Smooth muscle cell of trachea (primary cell): ENCODE measurements at places on chromosomes 3 and 15. TPM values are rescaled to one million over a fixed set of nuclear protein-coding genes. Genes with fewer than 3 reads are reported as not detected.

ALDH1A3 gene
- 53.5 and 71.5 TPM in 2 replicates for total RNA-seq

TIMP4 gene
- 15.6 and 23.3 TPM in 2 replicates for total RNA-seq

UTS2B gene
- 0.29 and 2.5 TPM in 2 replicates for total RNA-seq

GOLGA6L4 gene
- 1.2 and 3.6 TPM in 2 replicates for total RNA-seq

C2CD4B gene
- 0.15 TPM in 1 of 2 replicates, not detected in the other for total RNA-seq

CFAP92 gene
- 0.17 TPM in 1 of 2 replicates, not detected in the other for total RNA-seq

ZBTB47 gene
- total RNA-seq: 24.1 and 59.7 TPM in 2 replicates

TGM4 gene
- total RNA-seq: not detected in 2 replicates

LYZL4 gene
- not detected in 2 replicates for total RNA-seq

PLA2G4D gene
- not detected in 2 replicates for total RNA-seq

PLSCR5 gene
- total RNA-seq: not detected in 2 replicates

SLC38A3 gene
- total RNA-seq: not detected in 2 replicates

PLSCR2 gene
- total RNA-seq: not detected in 2 replicates

JAGN1 gene
- total RNA-seq: 32.4 and 35.1 TPM in 2 replicates

CYP1A2 gene
- total RNA-seq: not detected in 2 replicates

FBXL22 gene
- 0.15 and 0.17 TPM in 2 replicates for total RNA-seq

MST1R gene
- total RNA-seq: 1.7 and 1.9 TPM in 2 replicates

PLA2G4E gene
- under 0.01 TPM in 1 of 2 replicates, not detected in the other for total RNA-seq

GADL1 gene
- total RNA-seq: 0.33 and 1.3 TPM in 2 replicates

ALS2CL gene
- 0.87 and 2.5 TPM in 2 replicates for total RNA-seq

FBLN2 gene
- total RNA-seq: 195 and 656 TPM in 2 replicates

CLCN2 gene
- 4.1 and 6.9 TPM in 2 replicates for total RNA-seq

SERPINI1 gene
- total RNA-seq: 4.5 TPM in 2 replicates

P2RY13 gene
- total RNA-seq: not detected in 2 replicates

SCAANT1 gene
- not detected in 2 replicates for total RNA-seq

RBPMS2 gene
- total RNA-seq: not detected in 2 replicates

RASGRF1 gene
- total RNA-seq: under 0.01 TPM in 1 of 2 replicates, not detected in the other

GALNT15 gene
- 17.9 and 93.0 TPM in 2 replicates for total RNA-seq

XIRP1 gene
- under 0.01 TPM in 1 of 2 replicates, not detected in the other for total RNA-seq

SPATA12 gene
- under 0.01 and 0.15 TPM in 2 replicates for total RNA-seq

ECE2 gene
- under 0.01 TPM in 1 of 2 replicates, not detected in the other for total RNA-seq

PIERCE2 gene
- total RNA-seq: 1.2 TPM in 2 replicates

TLNRD1 gene
- 8.4 and 10.8 TPM in 2 replicates for total RNA-seq

SLC35A5 gene
- total RNA-seq: 27.3 and 33.7 TPM in 2 replicates

AGTR1 gene
- total RNA-seq: 2.3 and 3.3 TPM in 2 replicates

NEK10 gene
- total RNA-seq: 38.5 and 54.3 TPM in 2 replicates

TLR9 gene
- total RNA-seq: under 0.01 and 0.17 TPM in 2 replicates

NR1I2 gene
- not detected in 2 replicates for total RNA-seq

COL7A1 gene
- total RNA-seq: 22.5 and 52.6 TPM in 2 replicates

BMF gene
- 4.8 and 6.4 TPM in 2 replicates for total RNA-seq

CCR3 gene
- total RNA-seq: 0.33 TPM in 1 of 2 replicates, not detected in the other

PAQR9 gene
- total RNA-seq: 0.15 and 0.17 TPM in 2 replicates

GOLGA6B gene
- not detected in 2 replicates for total RNA-seq

APOD gene
- 1.6 and 2.8 TPM in 2 replicates for total RNA-seq

LCMT2 gene
- total RNA-seq: 7.4 and 8.7 TPM in 2 replicates

ADPGK gene
- total RNA-seq: 61.2 and 74.8 TPM in 2 replicates

IL17RB gene
- total RNA-seq: under 0.01 and 0.17 TPM in 2 replicates

B3GALNT1 gene
- 15.9 and 16.9 TPM in 2 replicates for total RNA-seq

CLDN16 gene
- total RNA-seq: not detected in 2 replicates

BBS4 gene
- total RNA-seq: 30.4 and 82.8 TPM in 2 replicates

RTP3 gene
- total RNA-seq: not detected in 2 replicates

EIF4E3 gene
- 1.7 and 2.3 TPM in 2 replicates for total RNA-seq

CACNA2D3 gene
- under 0.01 and 0.15 TPM in 2 replicates for total RNA-seq

SLITRK3 gene
- not detected in 2 replicates for total RNA-seq
